ENCODE measurements at places on chromosomes 5 and 9.

DNA sequence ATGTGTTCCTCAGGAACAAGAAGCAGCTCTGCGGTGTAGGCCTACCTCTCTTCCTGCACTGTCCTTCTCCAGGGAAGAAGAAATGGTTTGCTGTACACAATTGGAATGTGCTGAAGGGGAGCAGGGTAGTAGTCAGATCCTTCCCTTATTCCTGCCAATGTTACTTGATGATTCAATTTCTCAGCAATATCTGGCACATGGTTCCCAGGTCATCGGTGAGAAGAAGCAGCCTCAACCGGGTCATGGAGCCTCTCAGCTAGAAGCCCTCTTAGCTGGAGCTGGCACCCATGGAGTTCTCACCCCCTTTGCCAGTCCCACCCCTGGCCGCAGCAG lies 36.9 kb downstream of the ACTBL2 start:
- no peak for DNase-seq

DNA sequence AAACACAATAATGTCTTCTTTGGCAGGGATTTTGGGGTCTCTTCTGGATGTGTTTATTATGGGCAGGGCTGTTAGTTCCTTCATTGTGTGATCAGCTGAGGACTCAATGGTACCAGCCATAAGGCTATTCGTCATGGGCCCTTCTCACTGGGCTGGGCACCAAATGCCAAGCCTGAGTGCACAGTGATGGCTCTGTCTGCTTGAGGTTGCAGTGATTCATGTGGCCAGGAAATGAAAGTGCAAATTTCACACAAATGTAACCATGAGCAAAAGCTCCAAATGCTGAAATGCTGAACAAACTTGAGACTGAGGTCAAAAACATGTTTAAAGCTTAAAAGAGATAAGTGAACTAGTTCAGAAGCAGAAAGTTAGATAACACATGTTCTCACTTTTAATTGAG lies 191.0 kb downstream of the TARS1 start:
- no peak for DNase-seq

- no peak for DNase-seq
These were observed 122.5 kb downstream of the TRPM3 start for GRCh38 chr9:70998962-70999361.

GRCh38 chr9:128992995-128993394 lies 35.1 kb downstream of the SH3GLB2 start:
- no peak for DNase-seq

DNA sequence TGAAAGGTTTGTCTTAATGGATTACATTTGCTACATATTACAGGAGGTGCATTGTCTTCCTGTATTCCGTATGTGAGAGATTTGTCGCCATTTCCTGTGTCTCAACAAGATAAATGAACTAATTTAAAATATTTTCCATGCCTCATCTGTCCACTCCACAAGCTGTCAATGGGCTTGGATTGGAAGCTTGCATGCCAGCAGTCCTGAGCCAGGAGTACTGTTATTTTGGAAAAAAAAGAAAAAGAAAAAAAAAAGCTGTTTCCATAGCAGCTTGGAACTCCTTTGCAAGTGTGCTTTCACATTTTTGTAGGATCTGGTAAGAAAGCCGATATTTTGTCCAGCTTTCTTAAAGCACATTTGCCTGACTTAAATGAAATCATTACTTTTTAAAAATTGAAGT lies 330.8 kb downstream of the KDM4C start:
- DNase-seq, result no peak

GRCh38 chr9:32004431-32005076 lies 379.9 kb upstream of the ACO1 start:
- DNase-seq, result no peak

GRCh38 chr5:163951069-163951468 lies 445.6 kb downstream of the MAT2B start:
- DNase-seq, result no peak

DNA sequence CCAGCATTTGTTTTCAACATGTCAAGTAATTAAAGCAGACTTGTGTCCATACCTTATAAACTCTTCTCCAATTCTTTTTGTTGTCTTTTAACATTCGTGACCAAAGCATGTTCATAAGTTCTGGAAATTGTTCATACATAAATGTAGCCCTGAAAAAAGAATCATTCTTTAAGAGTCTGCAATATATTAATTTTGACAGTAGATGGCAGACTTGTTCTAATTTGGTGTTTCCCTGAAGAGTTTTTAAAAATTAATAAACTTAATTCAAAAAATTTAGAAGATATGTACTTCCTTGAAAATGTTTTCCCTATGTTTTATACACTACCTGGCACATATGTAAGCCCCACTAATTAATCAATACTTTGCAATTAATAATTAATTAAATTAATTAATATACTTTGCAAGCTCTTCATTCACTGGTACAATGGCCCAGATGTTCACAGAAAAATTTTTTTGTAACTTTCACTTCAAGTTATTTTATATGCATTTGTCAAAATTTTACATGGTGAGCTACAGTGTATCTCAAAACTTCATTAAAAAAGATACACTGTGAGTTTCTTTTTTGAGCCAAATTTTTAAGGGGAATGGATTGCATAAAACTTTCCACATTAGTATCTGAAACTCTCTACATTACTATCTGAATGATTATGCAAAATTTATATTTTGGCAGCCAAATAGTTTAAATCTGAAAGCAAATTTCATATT lies 42.1 kb downstream of the CLINT1 start:
- DNase-seq, result no peak

DNA sequence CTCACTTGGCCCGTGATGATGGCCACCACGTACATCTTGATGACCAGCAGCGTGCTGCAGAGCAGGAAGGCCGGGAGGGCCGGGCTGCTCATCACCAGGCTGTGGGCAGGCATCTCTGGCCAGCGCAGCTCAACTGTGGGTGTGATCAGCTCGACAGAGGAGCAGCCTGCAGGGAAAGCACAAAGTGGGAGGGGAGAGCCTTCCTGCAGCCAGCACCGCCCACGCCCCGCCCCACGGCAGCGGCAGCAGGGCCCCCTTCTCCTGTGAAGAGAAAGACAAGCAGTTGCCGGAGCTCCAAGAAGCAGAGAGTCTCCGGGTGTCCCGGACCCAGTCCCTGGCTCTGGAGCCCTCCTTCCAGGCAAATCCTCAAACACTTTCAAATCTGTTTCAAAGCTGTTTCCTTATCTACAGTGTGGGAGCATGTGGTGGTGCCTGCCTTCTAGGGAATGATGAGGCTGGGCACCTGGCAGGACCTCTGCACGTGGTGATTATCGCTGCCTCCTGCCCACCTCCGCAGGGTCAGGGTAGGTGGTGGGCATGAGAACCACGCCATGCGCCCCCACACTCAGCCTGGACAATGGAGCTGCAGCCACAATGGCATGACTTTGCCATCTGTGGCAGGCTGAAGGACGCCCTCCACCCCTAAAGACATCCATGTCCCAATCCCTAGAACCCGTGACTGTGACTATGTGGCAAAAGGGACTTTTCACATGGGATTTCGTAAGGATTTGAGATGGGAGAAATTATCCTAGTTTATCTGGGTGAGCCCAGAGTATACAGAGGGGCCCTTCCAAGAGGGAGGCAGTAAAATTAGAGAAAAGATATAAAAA lies at the start of gene PTGES:
TSS of gene PTGES (minus strand) at position 143 of the 830 bp plus-strand sequence. CDS start at position 113, 30 bp downstream.
- peak; percentile 73 for DNase-seq

DNA sequence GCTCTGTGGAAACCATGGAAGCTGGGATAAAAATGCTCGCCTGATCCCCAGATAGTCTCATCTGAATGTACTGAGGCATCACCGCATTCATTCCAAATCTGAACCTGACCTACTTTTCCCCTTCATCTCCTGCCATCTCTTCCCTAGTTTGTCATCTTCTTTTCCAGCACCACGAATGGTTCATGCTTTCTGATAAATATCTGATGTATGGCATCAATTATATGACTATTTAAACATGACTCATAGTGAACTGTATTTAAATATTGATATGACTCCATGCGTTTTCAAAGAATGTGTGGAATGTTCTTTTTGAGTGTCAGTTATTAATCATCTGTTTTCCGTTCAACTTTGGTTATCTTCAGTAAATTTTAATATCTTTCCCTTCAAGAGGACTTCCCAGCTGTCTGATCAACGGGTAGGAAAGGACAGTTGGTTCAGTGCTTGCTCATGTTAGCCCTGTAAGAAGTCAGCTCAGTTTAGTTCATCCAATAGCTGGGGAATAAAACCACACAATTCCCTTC lies 21.1 kb downstream of the BASP1 start:
- DNase-seq, result no peak

GRCh38 chr9:109914280-109915027 lies 134.5 kb downstream of the PALM2AKAP2 start:
- DNase-seq, result no peak

DNA sequence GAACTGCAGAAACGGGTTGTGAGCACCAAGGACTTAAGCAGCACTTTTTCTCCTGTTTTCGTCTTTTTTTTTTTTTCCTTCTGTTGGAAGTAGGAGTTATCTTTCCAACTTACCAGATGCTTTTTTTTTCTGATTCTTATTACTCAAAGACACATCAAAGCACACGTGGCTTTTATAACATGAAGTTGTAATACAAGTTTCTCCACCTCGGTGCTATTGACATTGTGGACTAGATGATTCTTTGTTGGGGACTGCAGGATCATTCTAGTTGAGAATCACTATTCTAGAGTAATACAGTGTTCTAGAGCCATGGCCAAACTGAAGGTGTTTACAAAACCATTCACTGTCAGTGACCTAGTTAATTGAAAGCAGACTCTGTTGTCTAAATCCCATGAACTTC lies 51.5 kb downstream of the MYO10 start:
- no peak for DNase-seq

DNA sequence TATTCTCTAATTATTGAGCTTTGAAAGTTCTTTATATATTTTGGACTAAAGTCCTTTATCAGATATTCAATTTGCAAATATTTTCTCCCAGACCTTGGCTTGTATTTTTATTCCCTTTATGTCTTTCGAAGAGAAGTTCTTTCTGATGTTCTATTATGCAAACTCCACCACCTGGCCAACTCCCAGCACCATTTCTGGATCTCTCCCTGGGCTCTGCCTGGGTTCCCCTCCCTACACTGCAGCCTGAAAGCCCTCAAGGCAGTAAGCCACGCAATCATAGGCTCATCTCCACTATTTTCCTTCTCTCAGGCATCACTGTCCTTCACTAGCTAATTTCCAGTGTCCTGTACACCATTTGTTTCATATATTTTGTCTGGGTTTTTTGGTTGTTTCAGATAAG lies 76.1 kb downstream of the GRAMD2B start:
- no peak for DNase-seq

DNA sequence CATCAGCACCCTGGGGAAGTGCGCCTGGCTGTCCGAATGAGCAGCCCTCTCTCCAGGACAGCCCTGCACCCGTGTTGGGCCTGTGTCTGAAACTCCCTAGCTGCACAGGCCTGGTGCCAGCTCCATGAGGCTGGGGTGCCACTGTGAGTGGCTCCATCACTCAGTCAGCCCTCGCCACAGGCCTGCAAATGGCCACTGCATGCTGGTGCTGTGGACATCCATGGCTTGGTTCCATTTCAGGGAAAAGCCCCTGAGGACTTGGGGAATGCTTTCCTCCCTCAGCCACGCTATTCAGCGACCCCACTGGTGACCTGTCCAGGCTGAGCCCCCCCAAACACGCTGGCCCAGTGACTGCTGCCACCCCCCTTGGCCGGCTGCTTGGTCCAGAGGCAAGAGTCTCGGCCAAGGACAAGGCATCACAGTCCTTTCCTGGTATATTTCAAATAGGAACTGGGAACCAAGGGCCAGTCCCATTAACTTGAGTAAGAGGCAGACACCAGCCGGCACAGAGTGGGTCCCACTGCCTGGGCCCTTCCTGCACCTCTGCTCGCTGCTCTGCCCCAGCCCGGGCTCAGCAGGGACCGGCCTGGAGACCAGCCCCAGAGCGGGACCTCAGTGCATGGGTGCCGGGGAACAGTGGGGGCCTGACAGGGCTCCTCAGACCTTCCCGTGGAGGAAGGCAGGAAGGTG lies 181.3 kb downstream of the AUH start:
- no peak for DNase-seq

DNA sequence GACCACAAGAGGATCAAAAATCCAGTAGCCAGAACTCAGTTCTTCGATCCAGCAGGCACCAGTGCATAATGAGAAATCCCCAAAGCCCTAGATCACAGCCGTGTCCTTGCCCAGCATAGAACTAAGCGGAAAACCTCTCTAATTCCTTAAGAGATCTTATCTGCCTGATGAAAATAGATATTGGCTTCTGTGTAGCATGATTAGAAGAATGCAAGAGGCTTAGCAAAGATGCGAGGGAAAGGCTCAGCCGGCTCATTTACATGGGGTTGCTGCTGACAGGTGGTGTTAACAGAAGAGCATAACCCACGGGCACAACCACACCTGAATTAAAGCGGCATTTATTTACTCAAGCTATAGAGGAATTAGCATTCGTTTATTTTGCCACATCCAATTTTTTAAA lies 400.0 kb upstream of the ADAMTS16 start:
- no peak for DNase-seq

GRCh38 chr5:142807372-142807911 lies 37.3 kb downstream of the ARHGAP26 start:
- no peak for DNase-seq

DNA sequence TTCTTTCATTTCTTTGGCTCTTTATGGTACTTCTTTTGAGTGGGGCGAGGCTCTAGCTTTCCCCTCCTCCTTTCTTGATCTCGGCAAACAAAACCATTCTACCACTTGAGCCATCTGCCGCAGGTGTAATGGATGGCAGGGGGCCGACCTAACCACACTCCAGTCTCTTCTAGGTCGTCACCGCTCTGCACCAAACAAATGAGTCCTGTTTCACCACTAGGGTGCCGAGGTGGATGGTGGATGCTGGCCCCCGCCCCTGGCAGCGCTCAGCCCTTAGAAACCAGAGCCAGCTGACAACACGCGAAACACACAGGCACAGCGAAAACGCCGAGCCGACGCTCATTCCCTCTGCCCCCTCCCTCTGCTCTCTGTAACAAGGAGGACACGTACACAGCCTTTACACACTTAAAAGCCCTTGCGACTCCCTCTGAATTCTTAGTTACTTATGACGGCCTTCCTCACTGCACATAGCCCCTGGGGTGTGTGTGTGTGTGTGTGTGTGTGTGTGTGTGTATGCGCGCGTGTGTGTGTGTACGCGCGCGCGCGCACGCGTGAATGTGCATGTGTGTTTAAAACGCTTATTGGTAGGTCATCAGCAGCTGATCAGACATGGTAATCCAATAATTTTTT lies 199.4 kb downstream of the MEF2C start:
- DNase-seq, result no peak

DNA sequence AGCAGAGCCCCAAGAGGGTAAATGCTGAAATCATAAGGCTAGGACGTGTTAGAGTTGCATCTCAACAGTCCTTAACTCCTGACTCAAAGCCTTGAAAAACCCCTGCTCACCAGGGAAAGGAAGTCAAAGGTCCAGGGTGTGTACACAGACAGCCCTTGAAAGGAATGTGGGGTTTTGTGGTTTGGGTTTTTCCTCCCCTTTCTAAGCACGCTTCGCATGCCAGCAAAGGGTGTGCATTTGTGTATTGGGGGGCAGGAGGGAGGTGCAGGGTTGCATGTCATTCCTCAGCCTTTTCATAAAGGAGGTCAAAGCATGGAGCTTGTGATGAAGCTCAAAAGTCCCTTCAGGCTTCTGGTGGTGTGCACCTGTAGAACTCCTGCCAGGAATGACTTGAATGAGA lies 17.3 kb upstream of the XPA start:
- DNase-seq, result no peak

GRCh38 chr9:101307524-101308213 lies 77.1 kb downstream of the BAAT start:
- no peak for DNase-seq

GRCh38 chr9:89884356-89885083 lies 279.7 kb downstream of the GADD45G start:
- no peak for DNase-seq

- no peak for DNase-seq
These were observed 97.3 kb upstream of the PANK3 start for GRCh38 chr5:168676501-168676900.
